Naive thymus-derived CD4-positive, alpha-beta T cell (primary cell): ENCODE measurements at places on chromosomes 12 and 14. TPM values are rescaled to one million over a fixed set of nuclear protein-coding genes. Genes with fewer than 3 reads are reported as not detected.

Gene TC2N
- total RNA-seq = 301 TPM

DNA sequence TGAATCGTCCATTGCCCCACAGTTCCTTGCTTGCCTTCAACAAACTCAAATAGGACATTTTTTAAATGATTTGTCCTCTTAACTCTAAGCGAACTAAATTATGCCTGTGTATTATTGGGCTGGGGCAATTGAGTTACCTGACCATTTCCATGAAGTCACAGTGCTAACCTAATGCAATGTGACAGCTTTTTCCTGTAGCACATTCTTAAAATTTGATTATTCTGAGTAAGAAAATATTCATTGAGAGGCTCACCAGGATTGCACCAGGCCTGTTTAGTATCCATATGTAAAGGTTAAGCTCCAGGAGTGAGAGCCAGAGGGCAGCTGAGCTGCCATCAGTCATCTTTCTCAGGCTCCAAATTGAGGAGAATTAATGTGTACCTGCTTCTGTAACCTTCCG is 90.9 kb downstream of the GPR65 start:
- no peak for DNase-seq

- DNase-seq = peak; percentile 9
Measured at GRCh38 chr12:85029456-85029855, 6.6 kb downstream of the TSPAN19 start.

DNA sequence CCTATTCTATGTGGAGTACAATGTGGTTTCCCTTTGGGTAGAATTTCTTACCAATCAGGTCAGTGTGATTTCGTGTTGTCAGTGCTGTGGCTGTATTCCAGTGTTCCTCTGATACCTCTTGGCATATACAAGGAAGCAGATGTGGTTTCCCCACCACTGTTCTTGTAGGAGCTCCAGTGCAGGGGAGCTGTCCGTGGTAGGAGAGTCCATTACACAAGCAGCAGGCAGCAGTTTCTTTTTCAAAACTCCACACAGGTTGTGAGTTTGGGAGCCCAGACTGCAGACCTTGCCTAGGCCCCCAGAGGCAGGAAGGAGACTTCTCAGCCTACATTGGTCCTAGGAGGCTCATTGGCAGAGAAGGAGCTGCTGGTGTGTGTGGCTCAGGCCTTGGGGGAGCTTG is 452.8 kb downstream of the AACS start:
- no peak for DNase-seq

- no peak for DNase-seq
Measured at GRCh38 chr12:53871367-53871766, 67.3 kb upstream of the HOXC13 start.

DNA sequence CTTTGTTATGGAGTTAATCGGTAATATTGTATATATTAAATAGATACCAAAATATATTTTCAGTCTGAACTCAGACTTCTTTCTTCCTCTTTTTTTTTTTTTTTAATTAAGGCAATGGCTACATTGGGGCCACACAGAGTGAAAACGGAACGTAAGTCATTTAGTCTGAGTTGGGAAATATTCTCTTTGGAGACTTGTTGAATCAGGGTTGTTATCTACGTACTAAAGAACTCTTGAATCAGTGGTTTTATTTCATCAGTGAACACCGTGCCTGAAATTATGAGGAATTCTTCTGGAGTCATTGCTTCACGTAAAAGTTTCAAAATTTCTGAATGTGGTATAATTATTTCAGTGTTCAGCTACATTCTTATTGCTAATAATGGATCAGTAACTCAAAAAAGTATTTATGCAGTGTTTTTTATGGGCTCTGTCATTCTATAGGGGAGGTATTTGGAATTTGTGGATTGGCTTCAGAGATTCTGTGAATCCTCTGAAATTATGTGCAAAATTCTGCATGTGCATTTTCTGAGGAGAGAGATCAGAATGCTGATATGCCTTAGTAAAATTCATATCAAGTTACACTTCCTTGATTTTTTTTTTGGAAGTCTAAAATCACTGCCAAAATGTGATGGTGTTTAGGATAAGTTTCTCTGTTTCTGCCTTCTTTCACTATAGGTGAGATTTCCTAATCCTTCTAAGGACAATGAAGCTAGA is 39.6 kb downstream of the BRMS1L start:
- DNase-seq = no peak
